ENCODE measurements at places on chromosomes 6 and 20.

DNA sequence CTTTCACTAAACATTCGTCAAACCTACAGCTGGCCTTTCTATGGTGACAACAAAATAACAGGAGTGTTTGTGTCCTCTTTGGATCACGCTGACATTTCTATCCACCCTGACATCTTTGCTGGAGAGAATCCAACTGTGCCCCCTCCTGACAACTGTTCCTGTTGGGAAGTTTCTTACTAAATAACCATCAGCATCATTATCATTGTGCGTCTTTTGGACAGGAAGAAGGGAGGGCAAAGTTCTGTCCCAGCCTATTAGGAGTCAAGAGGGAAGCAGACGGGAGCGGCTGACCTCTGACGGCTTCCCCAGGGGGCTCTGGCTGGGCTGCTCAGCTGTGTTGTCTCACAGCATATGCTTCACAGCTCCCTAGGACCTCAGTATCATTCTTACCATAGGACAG is 195.9 kb upstream of the SULF2 start:
- no peak for DNase-seq

DNA sequence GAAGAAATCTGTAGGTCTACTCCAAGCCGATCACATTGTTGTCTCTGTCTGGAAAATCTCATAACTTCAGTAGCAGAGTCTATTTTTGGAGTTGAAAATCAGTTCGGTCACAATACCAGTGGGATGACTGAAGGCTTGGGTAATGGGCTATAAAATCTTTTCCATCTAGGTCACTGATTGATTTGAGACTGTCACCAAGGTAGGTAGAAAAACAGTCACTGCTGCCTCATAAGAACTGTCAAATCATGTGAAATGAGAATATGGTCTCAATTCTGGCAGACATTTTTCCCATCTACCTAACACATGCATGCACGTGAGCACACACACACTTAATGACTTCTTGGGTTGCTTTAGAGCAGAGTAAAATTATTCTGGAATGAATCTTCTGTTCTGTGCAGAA is 1162.8 kb upstream of the CITED2 start:
- no peak for DNase-seq

GRCh38 chr6:11231564-11232192 is 790 bp downstream of the NEDD9 start:
- DNase-seq, result peak; percentile 69

DNA sequence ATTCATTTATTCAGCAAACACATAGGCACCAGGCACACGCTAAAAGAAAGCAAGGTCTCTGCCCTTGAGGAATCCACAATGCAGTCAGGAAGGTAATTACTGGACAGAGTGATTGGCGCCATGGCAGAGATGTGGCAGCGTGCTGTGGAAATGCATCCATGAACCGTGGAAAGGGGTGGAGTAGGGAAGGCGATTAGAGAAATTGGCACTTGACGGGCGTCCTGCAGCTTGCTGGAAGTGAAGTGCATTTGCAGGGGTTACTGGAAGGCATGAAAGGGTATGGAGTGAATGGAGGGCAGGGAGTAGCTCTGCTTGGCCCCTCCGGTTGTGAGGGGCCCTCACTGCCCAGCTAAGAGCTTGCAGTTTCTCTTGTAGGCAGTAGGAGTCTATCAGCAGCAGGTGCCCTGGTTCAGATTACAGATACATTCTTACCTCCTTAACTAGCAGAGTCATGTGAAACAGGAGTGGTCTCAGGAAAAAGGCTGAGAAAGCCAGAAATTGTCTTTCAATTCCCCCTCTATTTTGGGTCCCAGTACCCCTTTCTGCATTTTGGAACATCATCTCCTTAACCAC is 122.5 kb upstream of the TIAM2 start:
- DNase-seq, result no peak

- DNase-seq, result peak; percentile 83
Observed at GRCh38 chr20:51562332-51563173, 20.0 kb upstream of the NFATC2 start.

- DNase-seq, result peak; percentile 36
Observed at GRCh38 chr6:21597801-21598673, 4.5 kb downstream of the SOX4 start.

DNA sequence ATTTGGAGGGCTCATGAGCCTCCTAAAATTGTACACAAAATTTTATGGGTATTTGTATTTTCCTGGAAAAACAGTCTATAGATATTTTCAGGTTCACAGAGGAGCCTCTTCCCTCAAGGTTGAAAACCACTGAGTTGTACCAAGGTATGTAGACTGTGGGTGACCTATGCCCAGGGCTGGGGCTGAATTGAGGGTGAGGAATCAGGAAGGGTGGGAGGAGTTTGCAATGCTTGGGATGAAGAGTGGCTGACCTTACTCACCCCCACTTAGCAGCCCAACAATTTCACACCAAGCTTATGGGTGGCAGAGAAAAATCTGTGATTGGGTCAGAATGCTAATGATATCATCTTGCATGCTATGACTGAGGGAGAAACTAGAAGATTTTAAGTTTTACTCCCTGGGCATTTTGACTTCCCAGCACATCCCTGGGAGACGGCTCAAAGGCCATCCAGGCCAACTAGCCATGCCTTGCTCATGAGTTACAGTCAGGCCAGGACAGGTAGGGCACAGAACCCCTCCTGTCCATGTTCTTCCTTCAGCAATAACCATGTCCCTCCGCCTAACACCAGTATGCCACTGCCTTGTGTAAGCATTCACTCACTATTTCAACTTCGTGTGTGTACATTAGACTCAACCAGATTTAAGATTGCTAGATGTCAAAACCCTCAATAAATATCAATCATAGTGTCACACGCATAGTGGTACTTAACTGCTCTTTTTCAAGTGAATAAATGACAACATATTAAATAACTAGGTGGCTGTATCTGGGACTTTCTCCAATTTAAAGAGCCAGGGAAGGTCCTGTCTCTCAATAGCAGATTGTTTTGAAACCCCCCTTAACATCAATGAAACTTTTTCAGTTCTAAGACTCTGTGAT is 16.6 kb downstream of the ADTRP start:
- DNase-seq, result no peak

- DNase-seq, result no peak
Observed at GRCh38 chr6:47005486-47005885, 36.6 kb downstream of the ADGRF1 start.

All from amniotic epithelial cell (primary cell).